Stimulated activated CD8-positive, alpha-beta memory T cell treated with anti-CD3 and anti-CD28 coated beads, Interleukin-7, amount 100 ng/mL, for 4 hours (primary cell): ENCODE measurements at places on chromosomes 6 and 20.

GRCh38 chr20:38601216-38602184 is at the start of gene ARHGAP40:
ARHGAP40 (plus strand) TSS chr20:38601809.
- peak; percentile 1 for DNase-seq

GRCh38 chr20:32991792-32992641 is 12.2 kb downstream of the SUN5 start:
- DNase-seq = no peak

- DNase-seq = no peak
Measured at GRCh38 chr6:16318953-16319720, 80.8 kb downstream of the GMPR start.

- no peak for DNase-seq
Measured at GRCh38 chr6:514396-514978, 122.9 kb downstream of the IRF4 start.

- DNase-seq = no peak
Measured at GRCh38 chr6:159806021-159806458, 6.0 kb downstream of the PNLDC1 start.

GRCh38 chr6:37536491-37537190 is 36.9 kb upstream of the CCDC167 start:
- no peak for DNase-seq

GRCh38 chr20:53915446-53916172 is 154.8 kb downstream of the BCAS1 start:
- DNase-seq = peak; percentile 91

- DNase-seq = no peak
Measured at GRCh38 chr6:22435151-22435550, 134.2 kb upstream of the HDGFL1 start.

DNA sequence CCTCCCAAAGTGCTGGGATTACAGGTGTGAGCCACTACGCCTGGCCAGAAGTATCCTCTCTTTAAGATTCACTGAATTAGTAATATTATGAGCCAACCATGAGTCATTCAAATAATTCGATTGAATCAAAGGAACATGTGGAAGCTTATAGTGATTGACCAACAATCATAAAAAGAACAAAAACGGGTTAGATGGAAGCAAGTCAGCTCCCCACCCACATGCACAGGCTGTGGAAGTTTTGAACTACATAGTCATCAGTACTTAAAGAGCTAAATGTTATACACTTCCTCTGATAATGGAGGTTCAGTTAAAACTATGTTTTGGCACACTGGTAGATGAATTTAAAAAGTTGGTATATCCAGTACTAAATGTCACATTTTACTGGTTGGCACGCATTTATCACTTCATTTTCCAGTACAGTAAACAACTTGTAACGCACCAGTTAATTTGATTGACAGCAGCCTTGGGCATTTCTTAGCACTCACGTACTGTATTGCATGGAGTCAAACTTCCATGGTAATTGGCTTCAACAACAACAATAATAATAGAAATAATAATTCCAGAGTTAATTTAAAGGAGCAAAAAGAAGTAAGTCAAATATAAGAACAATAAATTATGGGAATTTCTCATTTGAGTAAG is 1107.3 kb upstream of the MAP3K7 start:
- DNase-seq = no peak

DNA sequence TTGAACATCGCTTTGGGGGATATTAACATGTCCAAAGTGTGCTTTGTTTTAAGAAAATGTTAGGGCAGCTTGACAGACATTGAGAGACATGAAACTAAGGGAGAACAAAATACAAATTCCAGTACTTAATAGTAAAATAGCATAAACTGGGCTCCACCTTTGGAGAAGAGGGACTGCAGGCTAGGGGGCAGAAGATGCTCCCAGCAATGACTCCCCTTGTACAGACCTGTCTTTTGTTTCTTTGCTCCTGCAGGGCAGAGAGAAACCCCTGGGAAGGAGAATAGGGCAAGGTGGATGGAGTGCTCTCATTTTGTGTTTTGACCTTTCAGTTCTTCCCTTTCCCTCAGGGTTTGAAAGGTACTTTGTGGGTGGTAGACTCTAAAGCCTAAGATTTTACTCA is 115.6 kb upstream of the PLCB4 start:
- DNase-seq = no peak

DNA sequence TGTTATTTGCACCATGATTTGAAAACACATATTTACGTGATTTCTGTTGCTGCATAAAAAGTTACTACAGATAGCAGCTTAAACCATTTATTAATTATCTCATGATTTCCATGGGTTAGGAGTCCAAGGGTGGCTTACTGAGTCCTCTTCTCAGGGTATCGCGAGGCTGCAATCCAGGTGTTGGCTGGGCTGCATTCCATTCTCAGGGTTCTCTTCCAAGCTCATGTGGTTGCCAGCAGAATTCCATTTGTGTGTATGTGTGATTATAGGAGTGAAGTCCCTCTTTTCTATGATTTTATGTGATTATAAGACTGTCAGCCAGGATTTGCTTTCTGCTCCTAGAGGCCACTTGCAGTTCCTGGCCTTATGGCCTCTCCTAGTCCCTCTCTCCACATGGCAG is 135.1 kb downstream of the FAM83B start:
- no peak for DNase-seq

GRCh38 chr6:156779206-156780094 is 2.3 kb downstream of the ARID1B start:
- no peak for DNase-seq
